ENCODE measurements at places on chromosomes 4 and X.
A peak's percentile ranks its signal among the peaks of the same experiment; 100 is the strongest.

DNA sequence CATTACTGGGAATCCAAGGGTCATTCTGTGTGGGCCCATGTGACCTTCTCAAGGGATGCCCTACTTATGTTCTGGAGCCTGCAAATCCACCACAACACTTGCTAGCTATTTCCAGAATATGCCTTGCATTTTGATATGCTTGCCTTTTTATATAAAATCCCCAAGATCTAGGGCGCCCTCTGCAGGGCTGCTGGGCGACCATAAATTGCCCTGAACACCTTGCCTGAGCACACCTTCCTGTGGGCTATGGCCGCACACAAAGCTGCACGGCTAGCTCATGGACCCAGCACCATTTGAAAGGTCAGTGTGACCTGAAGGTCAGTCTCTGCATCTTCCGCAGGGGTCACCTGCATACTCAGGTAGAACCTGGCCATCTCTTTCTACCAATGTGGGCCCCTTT is 311.7 kb downstream of the NLGN4X start:
- no peak for DNase-seq

DNA sequence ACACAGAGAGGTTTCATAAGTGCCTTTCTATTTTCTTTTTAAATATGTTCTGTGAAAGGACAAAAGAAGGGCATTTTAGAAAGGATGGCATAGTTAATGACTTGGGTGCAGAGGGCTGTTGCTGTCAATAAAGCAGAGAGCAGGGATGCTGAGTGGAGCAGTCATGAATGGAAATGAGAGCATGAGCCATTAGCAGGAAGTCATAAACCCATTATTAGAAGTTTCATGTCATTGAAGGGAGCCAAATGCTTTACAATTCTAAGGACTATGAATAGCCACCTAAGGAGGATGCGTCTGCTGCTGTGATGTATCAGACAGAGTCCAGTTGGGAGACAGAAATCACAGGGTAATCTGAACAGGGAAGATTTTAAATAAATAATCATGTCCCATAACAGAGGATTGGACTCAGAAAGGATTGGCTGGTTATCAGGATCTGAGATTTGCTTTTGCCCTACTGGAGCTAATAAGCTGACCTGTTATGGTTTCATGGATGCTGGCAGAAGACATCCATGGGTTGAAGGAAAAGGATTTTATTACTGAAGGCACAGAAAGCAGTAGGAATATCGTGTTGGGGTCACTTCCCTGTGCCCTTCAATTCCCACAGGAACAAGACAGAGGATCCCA is 47.5 kb upstream of the WDR19 start:
- DNase-seq: no peak

- DNase-seq: no peak
These were observed 736.9 kb upstream of the MAGEB2 start for GRCh38 chrX:29478336-29479069.

DNA sequence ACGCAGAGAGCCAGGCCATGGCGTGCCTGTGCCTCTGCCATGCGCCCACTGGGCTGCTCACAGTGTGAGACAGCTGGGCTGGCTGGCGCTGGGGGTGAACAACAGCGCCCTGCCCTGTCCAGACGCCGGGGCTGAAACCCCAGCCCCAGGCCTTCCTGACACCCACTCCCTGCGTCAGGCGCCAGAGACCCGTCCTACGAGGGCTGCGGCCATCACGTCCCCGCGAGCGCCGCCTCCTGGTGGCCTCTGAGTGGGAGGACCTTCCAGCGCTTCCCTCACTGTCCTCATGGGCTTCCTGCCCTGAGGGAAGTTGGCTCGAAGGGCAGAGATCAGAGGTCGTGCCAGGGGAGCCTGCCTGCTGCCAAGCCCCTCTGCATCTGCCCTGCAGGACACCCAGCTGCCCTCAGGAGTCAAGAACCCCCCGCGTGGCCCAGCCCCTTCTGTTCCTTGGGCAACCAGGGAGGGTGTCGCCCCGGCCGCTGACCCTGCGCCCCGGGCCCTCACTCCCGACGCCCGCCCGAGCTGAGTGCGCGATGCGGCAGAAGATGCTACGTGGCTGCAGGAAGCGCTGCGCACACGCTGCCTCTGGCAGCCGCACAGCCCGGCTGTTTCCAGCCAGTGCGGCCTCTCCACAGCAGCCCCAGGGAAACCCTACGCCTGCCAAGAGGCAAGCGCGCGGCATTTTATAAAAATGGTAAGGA is 16.2 kb downstream of the NELFA start:
- no peak for DNase-seq

DNA sequence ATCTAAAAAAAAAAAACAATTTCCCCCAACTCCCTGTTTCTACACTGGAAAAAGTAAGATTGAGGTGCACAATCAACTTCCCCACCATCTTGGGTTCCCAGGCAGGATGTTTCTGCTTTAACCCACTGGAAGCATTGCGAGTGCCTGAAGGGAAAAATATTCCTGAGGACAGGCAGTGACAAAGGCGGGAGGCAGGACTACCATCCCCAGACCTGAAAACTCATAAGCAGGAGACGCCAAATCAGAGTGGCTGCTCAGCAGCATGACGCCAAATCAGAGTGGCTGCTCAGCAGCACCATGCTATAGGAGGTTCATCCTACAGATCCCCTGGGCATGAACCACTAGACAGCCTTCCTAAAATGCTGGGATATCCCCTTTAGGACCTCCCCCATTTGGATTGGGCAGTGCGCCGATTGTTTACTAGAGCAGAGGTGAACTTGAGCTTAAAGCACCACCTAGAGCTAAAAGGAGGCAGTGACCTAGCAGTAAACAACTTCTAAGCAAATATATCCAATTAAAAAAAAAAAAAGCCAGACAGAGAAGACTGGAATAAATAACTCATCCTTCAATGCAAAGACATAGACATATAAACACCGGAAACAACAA is 35.0 kb upstream of the GK start:
- DNase-seq: peak; percentile 22

- DNase-seq: no peak
These were observed 230.3 kb upstream of the PCDH18 start for GRCh38 chr4:137762591-137762990.

DNA sequence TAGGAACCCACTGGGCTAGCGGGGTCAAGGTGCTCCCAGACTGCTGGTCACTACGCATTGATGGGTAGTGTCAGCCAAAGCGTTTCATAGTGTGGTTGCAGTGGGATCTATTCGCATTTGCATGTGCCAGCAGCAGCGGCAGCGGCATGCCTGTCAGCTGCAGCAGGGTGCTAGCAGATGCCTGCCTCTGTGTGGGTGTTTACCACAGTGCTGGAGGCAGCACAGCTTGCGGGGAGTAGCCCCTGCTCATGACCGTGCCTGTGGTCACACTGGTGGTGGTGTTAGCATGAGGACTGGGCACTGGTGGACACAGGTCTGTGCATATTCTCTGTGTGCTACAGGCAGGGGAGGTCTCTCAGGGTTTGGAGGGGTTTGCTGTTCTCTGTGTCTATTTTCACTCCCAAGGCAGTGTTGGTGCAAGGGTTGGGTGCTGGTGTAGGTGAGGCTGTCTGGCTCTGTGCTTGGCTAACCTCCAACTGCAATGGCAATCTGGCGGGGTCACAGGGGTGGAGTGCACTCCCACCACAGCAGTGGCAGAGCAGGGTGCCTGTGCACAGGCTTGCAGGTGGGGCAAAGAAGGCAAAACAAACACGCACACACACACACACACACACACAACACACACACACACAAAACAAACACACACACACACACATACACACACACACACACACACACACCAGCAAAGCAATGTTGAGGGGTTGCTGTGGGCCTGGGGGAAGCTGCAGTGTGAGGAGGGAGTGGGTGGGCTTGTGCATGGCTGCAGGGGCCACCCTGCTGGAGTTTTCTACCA is 184.4 kb downstream of the GLUD2 start:
- no peak for DNase-seq

GRCh38 chr4:10272511-10272910 is 155.9 kb upstream of the WDR1 start:
- DNase-seq: no peak

DNA sequence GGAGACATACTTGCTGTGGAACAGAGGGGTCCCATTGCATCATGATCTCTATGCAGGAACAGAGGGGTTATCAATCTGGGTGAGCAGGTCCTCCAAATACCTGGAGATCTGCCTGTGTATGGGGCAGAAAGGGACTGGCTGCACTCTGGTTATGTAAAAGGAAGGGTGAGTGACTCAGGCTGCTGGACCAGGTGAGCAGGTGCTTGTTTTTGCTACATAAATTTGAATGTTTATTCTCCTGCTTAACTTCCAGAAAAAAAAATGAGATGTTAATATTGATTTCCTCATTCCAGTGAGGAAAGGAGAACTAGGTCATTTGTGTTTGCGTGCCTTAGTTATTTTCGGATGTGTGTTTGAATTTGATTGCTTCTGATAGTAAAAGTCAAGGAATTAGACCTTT is 225.8 kb upstream of the TRAM1L1 start:
- DNase-seq: no peak

- DNase-seq: no peak
These were observed 171.4 kb downstream of the NHS start for GRCh38 chrX:17546356-17546755.

DNA sequence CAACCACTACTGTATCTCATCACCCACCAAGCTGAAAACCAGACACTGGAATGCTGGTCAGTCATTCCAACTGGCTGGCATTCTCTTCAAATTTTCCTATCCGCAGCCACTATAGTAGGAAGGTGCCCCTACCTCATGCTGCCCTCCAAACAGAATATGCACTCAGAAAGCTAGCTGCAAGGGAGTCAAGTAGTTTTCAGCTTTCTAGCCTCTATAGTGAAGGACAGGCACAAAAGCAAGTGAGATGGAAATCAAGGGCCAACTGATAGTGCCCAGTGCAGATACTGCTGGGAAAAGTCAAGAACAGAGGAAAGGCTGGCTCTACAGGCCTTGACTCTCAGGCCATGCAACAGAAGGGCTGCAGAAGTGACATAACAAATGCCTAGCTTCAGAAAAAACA is 47.2 kb downstream of the BCOR start:
- no peak for DNase-seq

DNA sequence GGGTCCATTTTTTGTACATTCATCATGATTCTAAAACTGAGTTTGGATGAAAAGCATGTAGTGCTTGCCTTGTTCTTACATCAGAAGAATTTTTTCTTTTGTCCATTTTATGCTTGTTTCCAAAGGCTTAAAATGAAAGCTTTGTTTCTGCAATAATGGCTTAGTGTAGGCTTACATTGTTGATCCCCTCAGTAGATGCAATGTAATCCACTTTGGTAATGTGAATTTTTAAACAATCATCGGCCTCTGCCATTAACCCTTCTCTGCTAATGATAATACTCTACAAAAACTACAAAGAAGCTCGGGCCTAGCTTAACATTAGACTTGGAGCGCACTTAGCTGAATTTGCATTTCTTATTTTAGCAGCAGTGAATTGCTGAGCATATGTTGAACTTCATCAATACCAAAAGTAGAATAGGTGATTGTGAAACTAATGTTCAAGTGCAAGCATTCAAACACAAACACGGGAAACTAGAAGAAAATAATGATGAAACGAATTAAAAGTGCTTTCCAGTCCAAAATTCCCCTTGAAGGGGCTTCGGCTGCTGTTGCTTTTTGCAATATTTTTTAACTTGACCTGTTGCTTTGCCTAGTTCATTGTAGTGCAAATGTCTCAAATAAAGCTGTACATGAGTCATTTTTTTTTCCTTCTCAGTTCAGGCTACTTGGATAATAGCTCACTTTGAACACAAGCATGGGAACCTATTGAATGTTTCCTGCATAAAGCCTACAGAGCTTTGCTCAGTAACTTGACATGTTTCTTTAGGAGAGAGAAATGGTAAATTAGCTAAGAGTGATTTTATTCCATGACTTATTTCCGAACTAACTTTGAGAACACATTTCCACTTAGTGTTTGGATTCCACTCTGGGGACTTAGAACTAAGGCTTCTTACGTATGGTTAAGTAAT is 66.5 kb downstream of the SLIT2 start:
- DNase-seq: no peak

DNA sequence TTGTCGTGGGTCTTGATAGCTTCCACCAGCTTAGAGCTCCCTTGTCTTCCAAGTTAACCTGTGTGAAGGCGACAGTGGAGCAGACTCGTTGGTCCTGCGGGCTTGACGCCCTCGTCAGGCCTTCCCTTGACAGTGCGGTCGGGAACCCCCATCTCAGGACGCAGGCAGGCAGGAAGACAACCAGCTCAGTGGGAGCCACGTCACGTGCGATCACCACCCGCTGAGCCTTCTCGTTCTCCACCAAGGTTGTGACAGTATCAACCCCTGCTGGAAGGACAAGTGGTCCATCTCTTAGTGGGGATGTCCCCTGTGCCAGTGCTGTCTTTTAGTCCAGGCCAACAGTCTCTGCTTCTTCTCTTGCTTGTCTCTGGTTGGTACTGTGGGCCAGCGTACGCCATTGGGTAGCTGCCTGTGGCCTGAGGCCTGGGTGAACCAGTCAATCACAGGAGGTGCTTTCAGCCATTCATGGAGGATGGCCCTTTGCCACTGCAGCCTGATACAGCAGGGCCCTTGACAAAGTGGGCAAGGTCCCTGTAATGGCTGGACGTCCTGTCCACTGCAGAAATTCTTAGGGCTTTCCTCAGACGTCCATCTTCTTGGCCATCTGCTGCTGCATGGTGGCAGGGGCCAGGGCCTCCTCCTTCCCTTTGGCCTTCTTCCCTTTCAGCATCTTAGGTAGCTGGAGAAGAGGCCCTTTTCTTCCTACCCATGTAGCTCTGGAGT is 31.4 kb downstream of the RGS12 start:
- DNase-seq: no peak

DNA sequence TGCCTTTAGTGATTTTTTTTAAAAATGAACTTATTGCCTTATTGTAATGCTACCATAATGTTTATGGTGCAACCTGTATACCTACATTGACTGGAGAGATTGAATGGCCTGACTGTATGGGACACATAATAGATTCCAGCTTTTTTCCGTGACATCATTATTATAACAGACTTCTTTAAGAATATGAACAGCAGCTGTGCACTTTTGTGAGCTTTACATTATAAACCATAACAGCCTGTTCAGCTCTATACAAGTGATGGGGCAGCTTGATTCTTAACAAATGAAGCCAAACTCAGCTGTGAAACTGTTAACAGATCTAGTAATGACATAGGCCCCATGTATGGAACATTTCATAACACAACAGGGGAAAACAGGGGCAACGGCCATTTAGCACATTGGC is 187.0 kb downstream of the BMPR1B start:
- DNase-seq: no peak

DNA sequence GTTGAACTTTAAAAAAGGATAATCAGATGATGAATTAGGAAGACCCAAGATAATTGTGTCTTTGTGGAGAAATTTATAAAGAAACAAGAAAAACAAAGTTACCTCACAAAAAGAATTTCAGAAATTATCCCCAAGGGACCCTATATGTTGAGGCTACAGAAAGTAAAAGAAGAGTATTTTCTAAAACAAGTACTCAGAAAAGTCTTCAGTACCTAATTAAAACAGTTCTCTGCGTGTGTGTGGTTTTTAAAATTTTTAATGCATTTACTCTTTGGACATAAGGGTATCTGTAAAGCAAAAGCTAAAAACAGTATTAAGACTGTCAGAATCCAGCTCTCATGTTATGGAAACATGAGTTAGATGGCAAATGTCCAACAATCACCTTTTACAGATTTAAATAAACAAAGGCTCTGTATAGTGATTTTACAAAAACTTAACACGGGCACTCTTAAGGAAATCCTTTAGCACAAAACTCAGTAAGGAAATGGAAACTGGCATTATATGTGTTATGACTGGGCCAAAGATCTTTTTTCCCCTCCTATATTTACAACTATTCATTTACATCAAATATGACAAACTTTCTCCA is 187.5 kb downstream of the NSUN7 start:
- no peak for DNase-seq
